ENCODE measurements at places on chromosomes 2 and 18. TPM values are rescaled to one million over a fixed set of nuclear protein-coding genes. Genes with fewer than 3 reads are reported as not detected.

DNA sequence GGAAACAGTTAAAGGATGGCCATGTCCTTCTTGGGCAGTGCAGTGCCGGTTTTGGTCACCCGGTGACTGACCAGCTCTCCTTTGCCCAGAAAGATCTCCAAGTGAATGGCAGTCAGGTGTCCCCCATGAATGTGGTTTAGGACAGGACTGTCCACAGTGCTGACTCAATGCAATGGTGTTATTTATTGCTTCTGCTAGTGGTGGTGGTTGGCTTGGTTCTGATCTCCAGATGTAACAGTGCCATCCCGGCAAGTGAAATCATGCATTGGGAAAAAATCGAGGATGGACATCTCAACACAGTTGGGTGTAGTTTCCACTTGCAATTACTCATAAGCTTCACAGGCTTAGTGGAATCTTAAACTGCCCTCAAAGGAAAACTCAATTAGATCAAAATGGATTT is 81.9 kb downstream of the TGOLN2 start:
- no peak for DNase-seq

GRCh38 chr2:139177041-139177440 is 396.9 kb upstream of the NXPH2 start:
- no peak for DNase-seq

- DNase-seq: no peak
These were observed 2.4 kb downstream of the SPRED2 start for GRCh38 chr2:65429786-65430602.

PLCD4 gene
- 7.4 TPM for polyA plus RNA-seq

Measured in right renal pelvis (tissue), 4 donors.